Gastrocnemius medialis (tissue), 4 donors: ENCODE measurements at places on chromosomes 1 and 21. TPM values are rescaled to one million over a fixed set of nuclear protein-coding genes. Genes with fewer than 3 reads are reported as not detected.

- H3K27ac ChIP-seq: no peak overlapping the region
- no peak for DNase-seq
- no peak overlapping the region for H3K4me3 ChIP-seq
- H3K27me3 ChIP-seq: no peaks in the 10 kb centered on the region
- H3K4me1 ChIP-seq: no peaks in the 10 kb centered on the region
These were observed 49.1 kb downstream of the DDX20 start for GRCh38 chr1:111804776-111805175.

GRCh38 chr1:183583466-183583865 lies 6.8 kb downstream of the NCF2 start:
- no peaks in the 10 kb centered on the region for H3K27me3 ChIP-seq
- H3K27ac ChIP-seq: no peak overlapping the region
- no peak for DNase-seq
- H3K36me3 ChIP-seq: no peaks in the 10 kb centered on the region

GRCh38 chr1:107100331-107100984 lies 40.4 kb upstream of the NTNG1 start:
- H3K27me3 ChIP-seq: no peaks in the 10 kb centered on the region
- no peaks in the 10 kb centered on the region for H3K36me3 ChIP-seq
- no peak for DNase-seq
- H3K4me1 ChIP-seq: no peaks in the 10 kb centered on the region
- H3K27ac ChIP-seq: no peak overlapping the region
- no peak overlapping the region for H3K4me3 ChIP-seq

DNA sequence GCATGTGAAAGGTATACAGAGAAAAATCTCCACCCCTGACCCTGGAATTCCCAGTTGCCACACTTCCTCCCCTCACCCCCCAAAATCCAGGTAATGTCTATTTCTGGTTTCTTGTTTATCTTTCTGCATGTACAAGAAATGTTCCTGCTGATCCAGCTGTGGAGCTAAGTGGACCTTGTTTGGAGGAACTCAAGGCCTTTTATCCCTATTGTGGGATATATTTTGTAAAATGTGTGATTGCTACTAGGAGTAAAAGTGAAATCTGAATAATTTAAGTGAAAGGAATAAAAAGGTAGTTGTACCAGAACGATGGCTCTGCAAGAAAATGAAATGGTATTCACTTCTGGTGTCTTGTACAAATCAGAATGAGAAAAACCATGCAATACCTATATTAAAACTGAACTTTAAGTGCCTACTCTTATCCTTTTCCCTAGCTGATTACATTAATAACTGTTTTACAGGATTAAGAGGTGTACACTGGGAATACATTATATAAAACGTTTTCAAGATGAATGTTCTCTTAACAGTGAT lies 3.0 kb downstream of the SPEN start:
- H3K36me3 ChIP-seq: no peaks in the 10 kb centered on the region
- no peaks in the 10 kb centered on the region for H3K27me3 ChIP-seq
- peaks cover 55% of the 10 kb centered on the region for H3K4me1 ChIP-seq
- no peak for DNase-seq

DNA sequence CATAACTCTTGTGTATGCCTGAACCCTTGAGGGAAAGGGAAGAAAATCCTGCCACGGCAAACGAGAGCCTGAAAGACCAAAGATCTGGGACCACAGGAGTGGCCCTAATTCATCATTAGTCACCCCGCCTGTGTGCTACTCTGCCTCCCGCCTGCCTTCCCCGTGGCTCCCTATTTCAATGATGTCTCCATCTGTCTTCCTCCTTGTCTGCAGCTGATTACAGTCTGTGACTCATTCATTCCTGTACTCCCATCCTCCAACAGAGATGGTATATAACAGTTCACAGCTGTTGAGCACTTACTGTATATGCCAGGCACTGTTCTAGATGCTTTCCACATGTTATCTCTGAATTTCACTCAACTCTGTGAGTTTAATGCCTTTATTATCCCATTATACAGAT lies 96.6 kb downstream of the SEC16B start:
- DNase-seq: no peak
- H3K4me3 ChIP-seq: no peak overlapping the region
- H3K27me3 ChIP-seq: no peaks in the 10 kb centered on the region
- H3K36me3 ChIP-seq: no peaks in the 10 kb centered on the region
- H3K27ac ChIP-seq: no peak overlapping the region

- H3K4me1 ChIP-seq: no peaks in the 10 kb centered on the region
- no peaks in the 10 kb centered on the region for H3K36me3 ChIP-seq
- no peak overlapping the region for H3K4me3 ChIP-seq
- DNase-seq: no peak
These were observed 1.4 kb downstream of the SLC22A15 start for GRCh38 chr1:115977499-115978258.

DNA sequence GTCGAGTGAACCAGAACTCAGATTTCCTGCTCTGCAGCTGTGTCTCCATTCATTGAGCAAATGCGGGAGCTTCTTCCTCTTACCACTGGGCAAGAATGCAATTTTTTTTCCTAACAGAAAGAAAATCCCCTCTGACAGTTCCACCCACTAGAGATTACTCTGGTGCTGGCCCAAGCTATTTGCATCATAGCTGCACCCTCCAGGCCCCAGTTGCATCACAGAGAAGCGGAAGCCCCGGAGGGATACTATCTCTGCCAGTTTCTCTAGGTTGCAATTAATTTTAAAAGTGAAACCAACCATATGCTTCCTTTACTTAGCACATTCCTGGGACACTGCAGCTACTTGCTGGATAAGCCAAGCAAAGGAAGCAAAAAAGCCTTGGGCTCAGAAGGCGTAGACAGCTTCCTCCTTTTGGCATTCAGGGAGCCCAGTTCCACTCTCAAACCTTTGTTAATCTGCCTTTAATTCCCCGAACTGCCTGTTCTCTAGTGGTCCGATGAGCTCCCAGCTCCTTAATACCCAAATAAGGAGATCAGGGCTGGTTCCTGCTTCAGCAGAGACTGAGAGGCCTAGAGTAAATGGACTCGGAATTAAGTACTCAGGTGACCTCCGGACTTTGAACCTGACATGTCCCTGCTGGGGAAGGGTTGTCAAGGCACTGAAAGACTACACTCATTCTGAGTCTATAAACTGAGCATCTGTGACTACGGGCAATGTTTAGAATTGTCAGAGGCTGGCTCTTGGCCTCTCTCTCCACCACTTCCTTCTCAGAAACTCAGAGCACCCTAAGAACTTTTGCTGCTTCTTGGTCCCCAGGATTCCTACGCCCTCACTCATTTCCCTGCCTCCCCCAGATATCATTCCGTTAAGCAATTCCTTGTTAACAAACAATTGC lies 72.5 kb upstream of the TNFSF18 start:
- peak overlapping the region; percentile 74 for H3K27ac ChIP-seq
- H3K36me3 ChIP-seq: no peaks in the 10 kb centered on the region
- peak; percentile 58 for DNase-seq

- no peak overlapping the region for H3K27ac ChIP-seq
- no peaks in the 10 kb centered on the region for H3K36me3 ChIP-seq
- no peaks in the 10 kb centered on the region for H3K4me1 ChIP-seq
- no peak for DNase-seq
These were observed 57.9 kb upstream of the HMGB4 start for GRCh38 chr1:33805988-33806387.

DNA sequence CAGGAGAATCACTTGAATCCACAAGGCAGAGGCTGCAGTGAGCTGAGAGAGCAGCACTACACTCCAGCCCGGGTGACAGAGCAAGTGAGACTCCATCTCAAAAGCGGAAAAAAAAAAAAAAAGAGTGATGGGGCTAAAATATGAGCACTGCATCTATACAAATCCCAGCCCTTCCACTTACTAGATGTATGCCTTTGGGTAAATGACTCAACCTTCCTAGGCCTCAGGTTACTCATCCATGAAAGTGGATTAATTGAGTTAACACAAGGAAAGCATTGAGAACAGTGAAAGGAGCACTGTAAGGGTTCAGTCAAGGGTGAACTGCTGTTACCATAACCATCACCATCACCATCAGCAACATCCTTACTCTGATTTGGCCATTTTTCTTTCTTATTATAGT lies 226.4 kb upstream of the C8B start:
- no peak for DNase-seq
- no peak overlapping the region for H3K4me3 ChIP-seq
- no peak overlapping the region for H3K27ac ChIP-seq
- no peaks in the 10 kb centered on the region for H3K36me3 ChIP-seq

DNA sequence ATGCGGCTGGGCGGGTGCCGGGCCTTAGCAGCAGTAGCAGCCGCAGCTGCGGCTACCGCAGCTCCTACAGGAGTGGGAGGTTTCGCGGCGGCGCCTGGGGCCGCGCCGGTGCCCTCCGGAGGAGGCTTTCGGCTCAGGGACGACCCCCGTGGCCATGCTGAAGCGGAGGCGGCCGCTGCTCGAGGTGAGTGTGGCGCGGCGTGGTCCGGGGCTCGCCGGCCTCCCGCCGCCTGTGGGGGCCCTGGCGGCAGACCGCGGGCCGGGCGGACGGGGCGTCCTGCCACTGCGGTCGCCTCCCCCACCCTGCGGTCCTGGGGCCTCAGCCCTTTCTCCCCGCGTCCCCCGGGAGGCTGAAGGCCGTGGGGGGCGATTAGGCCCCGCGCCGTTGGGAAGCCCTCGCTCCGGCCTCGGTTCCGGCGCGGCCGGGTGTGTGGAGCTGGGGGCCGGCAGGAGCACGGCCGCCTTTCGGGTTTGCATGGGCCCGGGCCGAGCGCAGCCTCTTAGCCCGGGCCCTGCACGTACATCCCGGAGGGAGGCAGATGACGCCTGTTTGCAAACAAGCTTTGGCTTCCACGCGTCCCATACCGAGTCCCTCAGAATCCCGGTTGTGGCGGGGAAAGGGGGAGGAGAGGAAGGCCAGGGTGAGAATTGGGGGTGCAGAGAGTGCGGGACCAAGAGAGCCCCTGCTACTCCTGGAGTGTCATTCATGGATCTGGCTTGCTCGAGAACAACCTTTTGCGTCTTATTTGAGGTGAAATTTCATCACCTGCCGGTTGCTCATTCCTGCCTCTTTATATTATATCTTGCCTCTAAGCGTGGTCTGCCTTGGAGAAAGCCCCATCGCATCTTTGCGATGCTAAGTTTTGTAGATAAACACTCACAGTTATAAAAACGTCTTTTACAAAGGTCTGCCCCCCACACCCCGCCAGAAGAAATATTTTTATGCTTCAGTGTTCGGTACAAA lies 613 bp downstream of the ZFYVE9 start:
- H3K27me3 ChIP-seq: no peaks in the 10 kb centered on the region
- no peaks in the 10 kb centered on the region for H3K36me3 ChIP-seq
- H3K4me3 ChIP-seq: peak overlapping the region; percentile 94
- peaks cover 50% of the 10 kb centered on the region for H3K4me1 ChIP-seq
- DNase-seq: peak; percentile 40
- H3K27ac ChIP-seq: peak overlapping the region; percentile 93

- peak; percentile 37 for DNase-seq
- peaks cover 5% of the 10 kb centered on the region for H3K27me3 ChIP-seq
- H3K4me3 ChIP-seq: no peak overlapping the region
- H3K36me3 ChIP-seq: no peaks in the 10 kb centered on the region
- H3K4me1 ChIP-seq: no peaks in the 10 kb centered on the region
These were observed 15.7 kb upstream of the IGSF21 start for GRCh38 chr1:18091660-18092446.

- H3K4me3 ChIP-seq: no peak overlapping the region
- no peaks in the 10 kb centered on the region for H3K27me3 ChIP-seq
- H3K36me3 ChIP-seq: no peaks in the 10 kb centered on the region
- no peak for DNase-seq
- H3K27ac ChIP-seq: no peak overlapping the region
These were observed 12.7 kb downstream of the PACC1 start for GRCh38 chr1:212401838-212402582.

GRCh38 chr1:209673631-209674417 lies 1.4 kb upstream of the G0S2 start:
- H3K27me3 ChIP-seq: no peaks in the 10 kb centered on the region
- H3K4me1 ChIP-seq: peaks cover 61% of the 10 kb centered on the region
- DNase-seq: peak; percentile 36
- H3K36me3 ChIP-seq: no peaks in the 10 kb centered on the region
- H3K4me3 ChIP-seq: peak overlapping the region; percentile 69

- no peaks in the 10 kb centered on the region for H3K36me3 ChIP-seq
- no peak overlapping the region for H3K27ac ChIP-seq
- no peaks in the 10 kb centered on the region for H3K4me1 ChIP-seq
- no peak for DNase-seq
These were observed 59.3 kb downstream of the AK4 start for GRCh38 chr1:65207317-65207716.

GRCh38 chr1:33344896-33345560 lies 24.1 kb upstream of the A3GALT2 start:
- H3K27me3 ChIP-seq: no peaks in the 10 kb centered on the region
- peak overlapping the region; percentile 16 for H3K4me3 ChIP-seq
- H3K27ac ChIP-seq: peak overlapping the region; percentile 99
- DNase-seq: no peak

DNA sequence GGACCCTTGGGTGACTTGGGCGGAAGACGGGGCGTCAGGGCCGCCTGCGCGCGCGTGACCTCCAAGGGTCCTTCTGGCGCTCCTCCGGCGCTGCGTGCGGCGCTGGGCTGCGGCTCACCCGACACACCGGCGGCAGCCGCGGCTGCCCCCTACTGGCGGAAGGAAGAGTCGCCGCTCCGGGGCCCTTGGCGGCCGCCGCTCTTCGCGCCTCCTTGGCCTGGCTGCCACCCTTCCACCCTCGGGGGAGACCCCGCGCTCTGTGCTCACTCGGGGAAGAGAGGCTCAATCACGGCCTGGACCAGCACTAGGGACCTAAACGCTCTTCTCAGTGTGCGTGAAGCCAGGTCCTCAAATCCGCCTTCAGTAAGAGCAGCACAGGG lies 89.7 kb downstream of the DMRTA2 start:
- H3K27ac ChIP-seq: no peak overlapping the region
- H3K36me3 ChIP-seq: no peaks in the 10 kb centered on the region
- peaks cover 11% of the 10 kb centered on the region for H3K4me1 ChIP-seq

GRCh38 chr1:76065270-76065669 lies 9.3 kb upstream of the ST6GALNAC3 start:
- no peaks in the 10 kb centered on the region for H3K27me3 ChIP-seq
- H3K36me3 ChIP-seq: no peaks in the 10 kb centered on the region
- no peak overlapping the region for H3K27ac ChIP-seq
- H3K4me3 ChIP-seq: no peak overlapping the region
- DNase-seq: no peak

LENEP gene
- not detected for total RNA-seq

ACKR1 gene
- total RNA-seq: 20.9 TPM

FCRL5 gene
- total RNA-seq: not detected

ERVH48-1 gene
- total RNA-seq: not detected

RPS27 gene
- 1,773 TPM for total RNA-seq
